ENCODE measurements at places on chromosomes 6 and 20.

DNA sequence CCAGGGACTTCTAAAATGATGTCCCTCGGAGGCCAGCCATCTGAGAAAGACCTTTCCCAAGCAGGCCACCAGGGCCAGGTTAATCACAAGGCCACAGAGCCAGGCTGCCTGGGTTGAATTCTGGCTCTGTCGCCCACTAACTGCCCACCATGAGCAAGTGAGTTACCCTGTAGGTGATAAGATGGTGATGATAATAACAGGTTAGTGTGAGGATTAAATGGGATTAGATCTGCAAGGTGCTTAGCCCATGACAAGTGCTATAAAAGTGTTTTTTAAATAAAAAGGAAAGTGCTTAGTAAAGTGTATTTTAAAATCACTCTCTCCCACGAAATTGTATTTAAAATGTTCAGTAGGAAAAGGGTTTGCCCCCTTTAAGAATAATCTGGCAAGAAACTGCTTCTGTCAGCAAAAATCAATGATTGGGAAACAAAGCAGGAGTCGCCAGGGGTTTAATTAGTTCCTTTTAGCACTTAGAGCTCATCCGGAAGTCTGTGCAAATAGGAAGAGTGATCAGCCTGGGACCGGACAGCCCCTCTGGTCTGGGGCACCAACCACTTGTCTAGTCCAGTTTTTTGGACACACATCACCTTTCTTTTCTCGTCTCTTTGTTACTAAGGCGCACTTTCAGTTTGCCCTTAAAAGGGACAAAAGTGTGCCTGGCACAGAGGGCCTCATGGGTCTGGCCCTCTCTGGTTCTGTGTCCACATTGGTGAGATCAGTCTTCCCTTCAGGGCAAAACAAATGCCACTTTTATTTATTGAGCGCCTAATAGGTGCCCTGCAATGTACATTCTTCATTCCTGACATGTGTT lies 150.4 kb downstream of the GRM4 start:
- no peaks in the 10 kb centered on the region for H3K36me3 ChIP-seq
- no peak overlapping the region for H3K4me3 ChIP-seq
- H3K4me1 ChIP-seq: no peaks in the 10 kb centered on the region
- H3K27ac ChIP-seq: no peak overlapping the region
- DNase-seq: no peak

GRCh38 chr6:105326833-105327770 lies 75.8 kb downstream of the PREP start:
- H3K27ac ChIP-seq: no peak overlapping the region
- H3K4me1 ChIP-seq: no peaks in the 10 kb centered on the region
- no peaks in the 10 kb centered on the region for H3K27me3 ChIP-seq
- no peak for DNase-seq

DNA sequence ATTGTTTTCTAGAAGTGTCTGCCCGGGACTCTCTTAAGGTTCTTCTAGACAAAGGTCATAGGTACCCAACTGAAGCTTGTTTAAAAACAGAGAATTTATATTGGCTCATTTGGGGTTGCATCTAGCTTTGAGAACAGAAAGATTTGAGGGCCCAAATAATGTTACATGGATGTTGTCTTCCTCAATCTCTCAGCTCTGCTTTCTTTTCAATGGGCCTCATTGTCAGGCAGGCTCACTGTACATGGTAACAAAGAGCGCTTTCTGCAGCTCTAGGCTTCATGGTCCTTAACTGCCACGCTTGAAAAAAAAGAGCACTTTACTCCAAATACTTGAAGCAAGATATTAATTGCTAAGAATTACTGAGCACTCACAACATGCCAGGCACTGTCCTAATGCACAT lies 22.2 kb downstream of the NHLRC1 start:
- no peak overlapping the region for H3K27ac ChIP-seq
- H3K36me3 ChIP-seq: no peaks in the 10 kb centered on the region
- no peak overlapping the region for H3K4me3 ChIP-seq
- no peaks in the 10 kb centered on the region for H3K4me1 ChIP-seq
- H3K27me3 ChIP-seq: no peaks in the 10 kb centered on the region

DNA sequence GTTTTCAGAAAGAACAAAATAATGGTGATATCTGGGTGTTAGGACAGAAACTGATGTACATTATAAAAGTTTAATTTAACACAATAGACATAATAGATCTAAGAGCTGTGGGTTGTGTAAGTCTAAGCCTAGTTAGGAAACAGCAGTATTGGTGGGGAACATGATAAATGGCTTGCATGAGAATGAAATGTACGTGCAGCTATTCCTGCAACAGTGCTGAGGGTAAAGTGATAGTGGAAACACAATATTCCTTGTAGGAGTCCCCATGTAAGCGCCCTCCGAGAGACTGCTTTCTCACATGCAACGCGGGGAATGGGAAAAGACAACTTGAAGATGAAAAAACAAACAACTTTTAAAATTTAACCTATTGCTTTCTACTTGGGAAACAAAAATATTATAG lies 96.6 kb upstream of the TRAF3IP2 start:
- peaks cover 4% of the 10 kb centered on the region for H3K4me1 ChIP-seq
- DNase-seq: no peak
- no peak overlapping the region for H3K27ac ChIP-seq

Measured in natural killer cell (primary cell).